Amniotic epithelial cell (primary cell): ENCODE measurements at places on chromosomes 4 and X.

- peak; percentile 14 for DNase-seq
Measured at GRCh38 chrX:68018248-68019203, 414.8 kb downstream of the OPHN1 start.

DNA sequence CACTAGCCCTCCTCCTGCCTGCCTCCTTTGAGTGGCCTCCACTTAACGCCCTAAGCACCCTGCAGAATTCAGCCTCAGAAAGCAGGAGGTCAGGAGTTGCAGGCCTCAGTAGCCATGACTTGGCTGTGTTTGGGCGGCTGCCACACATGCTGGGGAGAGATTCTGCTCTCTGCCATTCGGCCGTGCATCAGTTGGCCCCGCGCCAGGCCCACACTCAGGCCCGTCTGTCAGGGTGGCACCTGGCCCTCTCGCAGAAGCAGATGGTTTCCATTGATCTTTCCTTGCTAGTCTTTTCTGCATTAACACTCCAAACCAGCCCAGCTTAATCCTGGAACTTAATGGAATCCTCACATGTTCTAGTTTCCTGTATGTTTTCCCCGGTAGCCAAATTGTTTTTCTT lies 30.7 kb upstream of the ATP6AP2 start:
- no peak for DNase-seq

- no peak for DNase-seq
Measured at GRCh38 chrX:97984641-97985040, 1100.9 kb downstream of the RPA4 start.

DNA sequence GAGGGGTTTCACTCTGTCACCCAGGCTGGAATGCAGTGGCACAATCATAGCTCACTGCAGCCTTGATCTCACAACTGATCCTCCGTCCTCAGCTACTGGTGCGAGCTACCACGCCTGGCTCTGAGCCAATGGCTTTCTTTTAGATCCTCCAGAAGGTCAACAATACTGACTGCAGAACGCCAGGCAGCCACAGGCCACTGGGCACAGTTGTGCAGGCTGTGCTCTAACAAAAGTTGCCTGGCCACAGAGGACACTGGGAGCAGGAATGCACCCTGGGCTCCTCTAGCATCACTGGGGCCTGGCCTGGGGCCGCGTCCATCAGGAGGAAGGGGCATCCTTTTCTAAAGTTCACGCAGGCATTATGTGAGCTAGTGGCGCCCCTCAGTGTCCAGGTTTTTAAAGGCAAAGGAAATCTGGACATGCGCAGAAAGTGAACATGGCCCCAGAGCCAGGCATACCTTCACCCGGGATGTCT lies 14.9 kb upstream of the PORCN start:
- peak; percentile 41 for DNase-seq

DNA sequence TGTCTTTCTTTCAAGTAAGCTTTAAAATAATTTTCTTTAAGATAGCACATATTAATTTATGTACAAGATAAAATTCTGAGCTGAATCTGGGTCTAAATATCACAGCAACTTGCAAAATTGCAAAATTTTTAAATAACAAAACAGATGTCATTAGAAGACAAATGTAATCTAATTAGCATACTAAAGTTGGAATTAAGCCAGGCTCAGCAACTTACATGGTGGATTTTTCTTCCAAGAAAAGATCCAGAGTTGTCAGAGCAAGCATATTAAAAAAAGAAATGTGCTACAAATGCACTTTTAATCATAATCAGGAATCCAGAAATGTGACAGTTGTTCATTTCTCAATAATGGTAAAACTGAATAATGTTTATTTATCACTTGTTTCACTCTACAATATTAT lies 906.9 kb upstream of the INTU start:
- no peak for DNase-seq

DNA sequence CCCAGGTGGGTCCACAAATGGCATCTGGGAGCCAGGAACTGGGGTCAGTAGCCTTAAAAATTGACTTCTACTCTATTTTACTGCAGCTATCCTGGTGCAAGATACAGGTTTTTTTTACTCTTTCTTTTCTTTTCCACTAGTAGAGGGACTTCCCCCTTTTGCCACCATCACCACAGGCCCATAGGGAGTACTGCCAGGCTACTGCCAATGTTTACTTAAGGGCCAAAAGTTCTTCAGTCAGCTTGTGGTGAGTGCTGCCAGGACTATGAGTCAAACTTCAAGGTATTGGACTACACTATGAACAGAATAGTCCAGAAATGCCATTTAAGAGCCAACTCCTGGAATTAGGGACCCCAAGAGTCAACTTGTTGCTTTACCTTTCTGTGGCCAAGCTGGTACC lies 94.7 kb downstream of the EDA2R start:
- no peak for DNase-seq

- DNase-seq: no peak
Measured at GRCh38 chr4:8602686-8603430, 10.3 kb downstream of the CPZ start.

DNA sequence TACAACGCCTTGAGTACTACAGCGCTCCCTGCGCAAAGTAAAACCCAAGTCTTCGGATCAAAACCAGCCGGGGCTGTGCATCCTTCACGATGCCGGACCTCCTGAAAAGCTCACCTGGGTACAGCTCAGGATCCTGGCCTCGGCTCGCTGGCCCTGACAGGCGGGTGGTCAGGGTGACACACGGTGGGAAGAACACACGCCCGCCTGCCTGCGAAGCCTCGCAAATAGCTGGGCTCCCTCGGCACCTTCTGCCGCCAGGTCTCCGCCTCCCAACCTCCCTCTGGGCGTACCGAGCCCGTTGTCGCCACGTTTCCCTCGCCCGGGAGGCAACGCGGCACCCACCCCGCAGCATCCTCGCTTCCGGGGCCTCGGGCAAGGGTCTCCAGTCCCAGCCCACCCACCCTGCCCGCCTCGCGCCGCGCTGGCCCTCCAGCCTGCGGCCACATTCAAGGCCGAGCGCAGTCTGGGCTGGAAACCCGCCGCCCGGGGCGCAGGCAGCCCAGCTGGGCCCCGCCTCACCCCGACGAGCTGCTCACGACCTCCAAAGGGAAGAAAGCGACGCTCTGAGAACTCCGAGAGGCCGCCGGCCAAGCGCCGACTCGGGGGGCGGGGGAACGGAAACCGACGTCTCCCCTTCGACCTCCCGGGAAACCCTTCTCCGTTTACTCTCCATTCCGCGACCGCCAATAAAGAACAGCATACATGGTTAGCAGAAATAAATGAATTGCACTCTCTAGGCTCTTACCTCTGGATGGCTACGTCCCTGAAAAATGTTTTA lies 511 bp downstream of the PPM1K start:
- peak; percentile 48 for DNase-seq

- no peak for DNase-seq
Measured at GRCh38 chrX:41922431-41923151, 763 bp downstream of the CASK start.
